Activated T-cell treated with anti-CD3 and anti-CD28 coated beads, Interleukin-2, amount 50 U/mL, for 1 hour (primary cell): ENCODE measurements at places on chromosomes 7 and 10.
A peak's percentile ranks its signal among the peaks of the same experiment; 100 is the strongest.

DNA sequence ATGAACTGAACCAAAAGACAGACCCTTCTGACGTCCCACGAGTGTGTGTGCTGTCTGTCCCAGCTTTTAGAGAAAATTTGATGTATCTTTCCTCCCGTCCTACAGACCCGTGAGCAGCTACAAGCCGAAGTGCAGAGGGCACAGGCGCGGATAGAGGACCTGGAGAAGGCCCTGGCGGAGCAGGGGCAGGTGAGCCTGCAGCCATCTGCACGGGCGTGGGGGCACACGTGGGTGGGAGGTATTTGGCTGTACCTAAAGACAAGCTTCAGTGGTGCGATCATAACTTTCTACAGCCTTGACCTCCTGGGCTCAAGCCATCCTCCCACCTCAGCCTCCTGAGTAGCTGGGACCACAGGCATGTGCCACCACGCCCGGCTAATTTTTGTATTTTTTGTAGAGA is 41.7 kb upstream of the DPYSL4 start:
- DNase-seq = no peak

- no peak for DNase-seq
Observed at GRCh38 chr10:121614613-121615434, 16.6 kb upstream of the FGFR2 start.

DNA sequence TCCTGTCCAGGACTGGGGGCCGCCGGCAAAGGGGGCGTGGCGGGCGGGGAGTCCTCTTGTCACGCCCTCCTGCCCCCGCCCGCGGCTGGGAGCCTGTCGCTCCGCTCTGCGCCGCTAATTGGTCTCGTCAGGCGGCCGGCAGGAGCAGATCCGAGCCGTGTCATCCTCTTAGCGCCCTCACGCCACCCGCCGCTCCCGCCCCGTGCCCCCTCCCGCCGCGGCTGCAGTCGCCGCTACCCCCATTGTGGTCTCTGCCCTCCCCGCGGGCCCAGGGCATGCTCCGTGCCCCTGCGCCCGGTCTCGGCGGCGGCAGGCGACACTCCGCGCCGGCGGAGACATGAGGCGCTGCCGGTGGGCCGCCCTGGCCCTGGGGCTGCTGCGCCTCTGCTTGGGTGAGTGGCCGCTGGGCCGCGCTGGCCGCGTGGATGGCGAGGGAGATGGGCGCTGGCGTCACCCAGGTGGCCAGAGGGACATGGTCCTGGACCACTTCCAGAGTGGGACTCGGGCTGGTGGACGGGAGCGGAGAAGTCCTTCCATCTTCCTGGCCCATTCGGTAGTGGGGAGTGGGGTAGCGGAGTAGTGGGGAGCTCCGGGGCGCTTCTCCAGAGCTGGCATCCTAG is at the start of gene CDHR1:
CDHR1 (plus strand) TSS at position 114 of the 620 bp plus-strand sequence; CDS start at position 338, 224 bp downstream.
- peak; percentile 54 for DNase-seq

DNA sequence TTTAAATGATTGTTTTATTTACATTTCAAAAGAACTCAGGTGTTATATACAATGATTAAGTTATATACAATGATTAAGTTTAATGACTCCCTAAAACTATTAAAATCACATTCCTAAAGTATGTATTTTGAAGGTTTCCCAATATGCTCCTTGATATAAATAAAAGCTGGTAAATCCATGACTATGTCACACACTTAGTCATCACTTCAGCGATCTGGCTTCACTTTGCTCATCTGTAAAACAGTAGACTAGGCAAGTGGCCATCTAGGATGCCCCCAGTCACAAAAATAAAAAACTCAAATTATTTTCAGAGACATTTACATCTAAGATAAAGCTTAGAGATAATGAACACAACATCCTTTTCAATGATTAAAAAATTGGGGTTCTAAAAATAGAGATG is 10.8 kb downstream of the ICA1 start:
- DNase-seq = no peak

DNA sequence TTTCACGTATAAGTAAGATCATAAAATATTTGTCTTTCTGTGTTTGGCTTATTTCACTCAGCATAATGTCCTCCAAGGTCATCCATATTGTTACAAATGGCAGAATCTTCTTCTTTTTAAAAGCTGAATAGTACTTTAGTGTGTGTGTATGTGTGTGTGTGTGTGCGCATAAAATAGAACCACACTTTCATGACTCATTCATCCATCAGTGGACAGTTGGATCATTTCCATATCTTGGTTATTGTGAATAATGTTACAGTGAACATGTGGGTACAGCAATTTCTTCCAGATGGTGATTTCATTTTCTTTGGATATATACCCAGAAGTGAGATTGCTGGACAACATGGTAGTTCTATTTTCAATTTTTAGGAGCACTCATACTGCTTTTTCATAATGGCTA is 622.4 kb downstream of the NRG3 start:
- no peak for DNase-seq

- DNase-seq = no peak
Observed at GRCh38 chr10:99854860-99855259, 72.4 kb downstream of the ABCC2 start.

DNA sequence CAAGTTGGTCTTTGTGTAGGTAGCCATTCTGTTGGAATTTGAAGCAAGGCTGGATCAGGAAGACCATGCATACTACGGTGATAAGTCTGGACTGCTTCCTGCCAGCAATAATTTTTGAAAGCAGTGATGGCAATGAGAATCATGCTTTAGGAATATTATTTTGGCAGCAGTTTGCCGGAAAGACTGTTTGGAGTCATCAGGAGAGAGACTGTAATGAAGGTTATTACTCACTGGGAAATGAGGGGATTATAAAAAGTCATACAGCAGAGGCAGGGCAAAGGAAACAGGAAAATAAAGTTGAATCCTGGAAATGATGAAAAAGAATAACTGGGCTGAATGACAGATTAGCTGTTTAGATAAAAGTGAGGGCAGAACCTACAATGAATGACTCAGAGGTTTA is 1136.8 kb upstream of the AUTS2 start:
- no peak for DNase-seq
